Naive thymus-derived CD8-positive, alpha-beta T cell (primary cell): ENCODE measurements at places on chromosomes 13 and 19. TPM values are rescaled to one million over a fixed set of nuclear protein-coding genes. Genes with fewer than 3 reads are reported as not detected.

- DNase-seq: no peak
Observed at GRCh38 chr19:41682437-41682836, 5.6 kb downstream of the CEACAM7 start.

- DNase-seq: no peak
Observed at GRCh38 chr19:39998501-39998900, 1.6 kb downstream of the ZNF546 start.

DNA sequence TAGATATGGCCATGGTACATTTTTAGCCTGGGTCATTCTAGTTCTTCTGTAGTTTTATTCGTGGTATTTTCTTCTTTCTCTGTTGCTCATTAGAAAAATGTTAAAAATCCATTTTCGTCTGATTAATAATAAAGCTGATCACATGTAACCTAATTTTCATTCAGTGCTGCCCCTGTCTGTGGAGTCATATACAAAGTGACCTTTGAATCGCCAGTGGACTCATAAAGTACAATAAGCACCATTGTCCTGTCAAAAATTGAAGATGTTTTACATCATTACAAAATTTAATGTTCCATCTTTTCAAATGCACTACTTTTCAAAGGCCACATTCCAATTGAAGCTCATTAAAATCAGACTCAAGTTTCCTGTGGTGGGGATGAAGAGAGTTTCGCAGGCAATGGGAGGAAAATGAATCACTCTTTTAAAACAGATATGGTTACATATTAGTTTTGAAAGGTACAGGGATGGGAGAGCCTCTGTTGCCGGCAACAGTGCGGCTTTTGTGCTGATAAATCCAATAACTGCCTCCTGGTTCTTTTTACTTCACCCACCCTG is 205.4 kb downstream of the ZNF536 start:
- no peak for DNase-seq

GRCh38 chr13:91241221-91241933 is 106.1 kb upstream of the MIR17HG start:
- no peak for DNase-seq

GRCh38 chr13:84129966-84130365 is 247.7 kb upstream of the SLITRK1 start:
- no peak for DNase-seq

DNA sequence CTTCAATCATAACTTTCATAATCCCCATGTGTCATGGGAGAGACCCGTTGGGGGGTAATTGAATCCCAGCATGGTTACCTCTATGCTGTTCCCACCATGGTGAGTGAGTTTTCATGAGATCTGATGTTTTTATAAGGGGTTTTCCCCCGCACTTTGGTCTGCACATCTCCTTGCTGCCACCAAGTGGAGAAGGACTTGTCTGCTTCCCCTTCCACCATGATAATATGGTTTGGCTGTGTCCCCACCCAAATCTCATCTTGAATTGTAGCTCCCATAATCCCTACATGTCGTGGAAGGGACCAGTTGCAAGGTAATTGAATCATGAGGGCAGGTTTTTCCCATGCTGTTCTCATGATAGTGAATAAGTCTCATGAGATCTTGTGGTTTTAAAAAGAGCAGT is 524.9 kb downstream of the SLITRK5 start:
- no peak for DNase-seq

DNA sequence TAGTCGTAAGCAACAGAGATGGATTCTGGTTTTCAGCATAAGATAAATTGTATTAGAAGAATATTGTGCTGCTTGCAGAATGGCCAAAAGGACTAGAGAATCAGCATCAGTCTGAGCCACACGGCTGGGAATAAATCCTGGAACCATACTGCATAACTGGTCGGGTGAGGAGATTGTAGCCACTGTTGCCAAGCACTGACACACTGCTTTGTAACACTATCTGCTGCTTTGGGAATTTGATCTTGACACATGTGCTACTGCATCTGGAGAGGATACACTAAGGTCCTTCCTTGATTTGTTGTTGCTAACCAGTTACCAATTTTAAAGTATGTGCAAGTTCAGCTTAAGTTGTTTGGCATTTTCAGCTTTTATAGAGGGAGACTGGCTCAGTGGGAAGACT is 1.9 kb downstream of the HNRNPA1L2 start:
- no peak for DNase-seq

DNA sequence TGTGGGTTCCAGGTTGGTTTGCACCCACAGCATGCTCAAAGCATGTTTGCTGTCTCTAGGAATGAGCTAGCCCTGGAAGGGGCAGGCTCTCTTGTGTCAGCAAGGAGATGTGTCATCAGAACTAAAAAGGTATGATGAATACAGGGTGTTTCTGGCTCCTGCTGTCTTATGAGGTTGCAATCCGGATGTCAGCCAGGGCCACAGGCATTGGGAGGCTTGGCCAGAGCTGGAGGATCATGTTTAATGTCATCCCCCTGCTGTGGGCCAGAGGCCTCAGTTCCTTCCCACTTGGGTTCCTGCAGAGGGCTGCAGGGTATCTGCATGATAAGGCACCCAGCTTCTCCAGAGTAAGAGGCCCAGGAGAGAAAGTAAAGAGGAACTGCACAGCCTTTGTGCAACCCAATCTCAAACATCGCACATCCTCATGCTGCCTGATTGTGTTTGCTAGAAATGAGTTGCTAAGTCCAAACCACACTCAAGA is 193.6 kb downstream of the COL4A1 start:
- DNase-seq: no peak

DNA sequence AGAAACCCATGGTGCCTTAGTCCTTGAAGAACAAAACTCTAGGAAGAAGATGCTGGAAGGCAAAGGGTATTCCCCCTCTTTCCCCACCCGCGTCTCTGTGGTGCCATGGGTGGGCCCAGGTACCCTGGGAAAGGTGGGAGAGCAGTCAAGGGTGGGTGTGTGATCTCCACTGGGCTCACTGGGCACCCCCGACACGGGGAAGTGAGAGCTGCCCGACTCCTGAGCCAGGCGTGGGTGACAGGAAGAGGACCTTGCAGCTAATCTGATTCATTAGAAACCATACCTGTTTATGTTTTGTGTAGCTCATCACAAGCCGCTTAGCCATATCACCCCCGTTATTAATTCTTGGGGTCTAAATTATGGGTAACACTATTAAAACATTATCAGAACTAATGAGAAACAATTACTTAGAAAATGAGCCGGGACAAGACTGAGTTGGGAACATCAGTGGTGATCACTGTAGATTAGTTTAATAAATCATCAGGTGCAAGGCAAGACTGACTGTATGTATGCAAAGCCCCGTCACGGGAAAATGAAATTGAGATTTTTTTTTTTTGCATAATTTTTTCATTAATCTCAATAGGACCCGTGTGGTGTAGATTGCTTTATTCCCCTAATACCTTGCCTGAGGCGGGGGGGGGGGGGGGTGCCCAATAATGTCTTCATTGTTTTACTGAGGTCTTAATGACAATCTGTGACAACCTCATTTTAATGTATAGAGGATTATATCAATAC is 77.3 kb downstream of the ZIC5 start:
- no peak for DNase-seq

- no peak for DNase-seq
Observed at GRCh38 chr13:45167611-45168554, 33.0 kb downstream of the KCTD4 start.

- no peak for DNase-seq
Observed at GRCh38 chr19:5953030-5953589, 24.8 kb downstream of the RANBP3 start.

- DNase-seq: no peak
Observed at GRCh38 chr13:44155422-44156293, 218.0 kb upstream of the SERP2 start.

GRCh38 chr13:33207615-33207961 is 78.0 kb downstream of the STARD13 start:
- DNase-seq: no peak

- no peak for DNase-seq
Observed at GRCh38 chr19:35913589-35913988, 5.5 kb upstream of the TYROBP start.

DNA sequence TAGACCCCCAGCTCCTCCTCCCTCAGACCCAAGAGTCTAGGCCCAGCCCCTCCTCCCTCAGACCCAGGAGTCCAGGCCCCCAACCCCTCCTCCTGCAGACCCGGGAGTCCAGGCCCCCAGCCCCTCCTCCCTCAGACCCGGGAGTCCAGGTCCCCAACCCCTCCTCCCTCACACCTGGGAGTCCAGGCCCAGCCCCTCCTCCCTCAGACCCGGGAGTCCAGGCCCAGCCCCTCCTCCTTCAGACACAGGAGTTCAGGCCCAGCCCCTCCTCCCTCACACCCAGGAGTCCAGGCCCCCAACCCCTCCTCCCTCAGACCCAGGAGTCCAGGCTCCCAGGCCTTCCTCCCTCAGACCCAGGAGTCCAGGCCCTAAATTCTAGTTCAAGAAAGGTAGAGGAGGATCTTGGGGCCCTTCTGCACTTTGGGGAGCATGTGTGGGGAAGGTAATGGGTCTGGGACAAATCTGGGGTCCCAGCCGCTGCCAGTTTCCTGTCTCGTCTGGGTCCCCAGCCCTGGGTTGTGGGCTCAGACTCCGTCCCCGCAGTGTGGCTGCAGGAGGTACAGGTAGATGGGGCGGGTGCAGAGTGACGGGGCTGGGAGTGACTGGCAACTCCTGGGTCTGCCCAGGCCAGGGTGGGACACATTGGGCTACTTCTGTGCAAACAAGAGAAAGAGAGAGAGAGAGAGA is 3.2 kb upstream of the TMEM190 start:
- no peak for DNase-seq

DNA sequence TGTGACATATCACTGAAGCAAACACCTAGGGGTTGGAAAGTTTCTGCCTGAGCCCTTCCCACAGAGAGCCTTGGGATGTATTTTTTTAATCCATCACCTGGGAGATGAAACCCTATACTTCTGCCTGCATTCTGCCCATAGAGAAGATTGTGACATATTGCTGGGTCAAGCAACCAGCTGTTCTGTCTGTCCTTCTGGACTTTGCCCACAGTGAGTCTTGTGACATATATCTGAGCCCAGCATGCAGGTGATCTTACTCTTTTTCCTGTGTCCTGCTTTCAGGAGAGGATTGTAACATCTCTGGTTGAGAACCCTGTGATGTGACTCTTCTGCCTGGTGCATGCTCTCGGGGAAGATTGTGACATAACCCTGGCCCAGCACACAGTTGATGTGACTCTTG is 24.9 kb upstream of the ZNF681 start:
- no peak for DNase-seq

DNA sequence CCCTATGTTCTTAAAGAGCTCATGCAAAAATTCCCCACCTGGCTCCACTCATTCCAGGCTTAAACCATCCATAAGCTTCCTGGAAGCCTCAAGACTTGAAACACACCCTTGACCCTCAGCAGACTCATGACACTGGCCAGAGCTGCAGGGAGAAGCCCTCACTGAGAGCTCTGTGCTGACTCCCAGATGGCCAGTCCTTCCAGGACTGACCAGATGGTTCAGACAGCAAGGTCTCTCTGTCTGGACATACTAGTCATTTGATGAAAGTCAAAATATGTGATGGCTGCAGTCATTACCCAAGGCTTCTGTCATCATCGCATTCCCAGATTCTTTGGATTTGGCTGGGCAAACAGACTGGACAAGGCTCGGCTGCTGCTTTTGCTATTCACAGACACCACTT is 397.4 kb downstream of the FOXO1 start:
- DNase-seq: no peak

DNA sequence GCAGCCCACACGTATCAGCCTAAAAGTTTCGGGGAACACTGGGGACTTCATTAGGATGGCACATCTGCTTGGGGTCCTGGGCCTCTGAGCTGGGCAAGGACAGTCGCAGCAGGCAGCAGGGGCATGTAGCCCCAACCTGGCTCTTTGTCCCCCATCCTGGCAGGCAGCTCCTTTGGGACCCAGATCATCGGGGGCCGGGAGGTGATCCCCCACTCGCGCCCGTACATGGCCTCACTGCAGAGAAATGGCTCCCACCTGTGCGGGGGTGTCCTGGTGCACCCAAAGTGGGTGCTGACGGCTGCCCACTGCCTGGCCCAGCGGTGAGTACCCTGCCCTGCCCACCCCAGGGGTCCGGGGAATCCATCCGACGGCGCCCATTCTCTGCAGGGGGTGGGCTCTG is 3.3 kb downstream of the GZMM start:
- no peak for DNase-seq

- DNase-seq: no peak
Observed at GRCh38 chr19:34787059-34787824, 14.2 kb upstream of the ZNF599 start.

The RXFP2 gene
- total RNA-seq: not detected

The TPTE2 gene
- total RNA-seq: 0.31 TPM

The ERICH4 gene
- total RNA-seq: not detected

The ANGPTL4 gene
- total RNA-seq: not detected

The POLR1D gene
- total RNA-seq: 160 TPM

The SLC25A41 gene
- 0.62 TPM for total RNA-seq

The S1PR4 gene
- 233 TPM for total RNA-seq

The CERS4 gene
- 31.7 TPM for total RNA-seq

The ZNF682 gene
- 11.7 TPM for total RNA-seq

The CEACAM4 gene
- not detected for total RNA-seq
